ENCODE measurements at places on chromosomes 4 and X.

GRCh38 chr4:111821342-111821741, 323.9 kb upstream of the FAM241A start:
- DNase-seq: no peak

DNA sequence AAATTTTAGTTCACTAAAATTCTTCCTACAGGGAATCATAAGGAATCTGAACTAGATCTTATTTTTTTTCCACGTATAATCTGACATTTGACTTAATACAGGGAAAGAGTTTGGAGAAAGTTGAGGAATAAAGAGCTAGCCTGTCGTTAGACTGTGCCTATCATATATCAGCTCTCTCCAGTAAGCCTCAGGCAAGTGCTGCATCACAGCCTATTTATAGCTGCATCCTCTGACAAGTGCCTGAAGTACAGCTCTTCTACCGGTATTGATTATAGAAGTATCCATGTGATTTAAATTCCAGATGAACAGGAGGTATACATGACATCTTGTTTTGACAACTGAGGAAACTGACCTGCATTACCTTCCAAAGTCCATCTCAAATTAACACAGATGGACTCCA, 248.9 kb downstream of the TLL1 start:
- DNase-seq: no peak

DNA sequence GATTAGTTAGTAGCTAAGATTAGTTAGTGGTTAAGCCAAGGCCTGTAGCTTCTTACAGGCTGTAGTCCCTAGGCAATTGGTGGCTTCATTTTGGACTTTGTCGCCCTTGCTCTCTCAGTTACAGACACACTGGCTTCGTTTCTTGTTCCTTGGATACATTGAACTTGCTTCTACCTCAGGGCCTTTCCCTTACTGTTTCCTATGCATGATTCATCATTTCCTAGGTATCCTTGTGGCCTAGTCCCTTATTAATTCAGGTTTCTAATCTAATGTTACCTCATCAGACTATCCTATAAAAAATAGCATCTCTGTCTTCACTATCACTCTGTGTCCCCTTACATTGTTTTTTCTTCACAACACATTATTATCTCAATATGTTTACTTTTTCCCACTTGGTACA, 45.5 kb upstream of the LCORL start:
- no peak for DNase-seq

DNA sequence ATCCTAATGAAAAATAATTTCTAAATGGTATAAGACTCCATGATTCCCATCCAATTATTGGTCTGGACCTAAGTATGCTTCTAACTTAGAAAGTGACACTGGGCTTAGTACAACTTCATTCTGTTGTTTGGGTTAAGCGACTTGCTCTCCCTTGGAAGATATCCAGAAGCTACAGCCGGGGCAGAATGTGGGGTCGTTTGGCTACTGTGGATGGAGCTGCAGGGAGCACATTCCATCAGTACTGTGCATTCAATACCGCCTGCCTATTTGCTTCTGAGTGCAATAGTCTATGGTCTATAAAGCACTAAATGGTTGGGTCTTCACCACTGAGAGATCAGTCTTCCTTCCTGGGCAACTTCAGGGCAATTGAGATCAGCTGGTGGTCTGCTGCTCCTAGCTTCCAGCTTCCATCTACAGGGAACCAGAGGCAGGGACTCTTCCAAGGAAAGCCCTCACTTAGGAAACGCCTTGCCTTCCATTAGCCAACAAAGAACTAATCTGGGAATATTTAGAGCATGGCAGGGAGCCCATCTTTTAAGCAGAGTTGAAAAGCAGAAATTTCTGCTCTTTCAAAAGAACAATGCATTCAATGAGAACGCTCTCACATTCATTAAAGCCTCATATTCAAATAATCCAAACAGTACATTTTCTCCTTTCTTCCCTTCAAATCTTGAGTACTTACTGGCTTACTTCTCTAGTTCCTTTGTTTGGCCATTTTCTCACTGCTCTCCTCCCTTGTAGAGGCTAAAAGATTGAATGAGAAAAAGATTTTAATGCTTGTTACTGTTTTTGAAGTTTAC, 1049.9 kb upstream of the TENM3 start:
- DNase-seq: no peak

GRCh38 chr4:87232216-87232615, 11.8 kb upstream of the KLHL8 start:
- no peak for DNase-seq

- no peak for DNase-seq
Observed at GRCh38 chr4:142336251-142336934, 509.7 kb downstream of the INPP4B start.

- DNase-seq: no peak
Observed at GRCh38 chr4:14862891-14863290, 139.4 kb upstream of the CPEB2 start.

DNA sequence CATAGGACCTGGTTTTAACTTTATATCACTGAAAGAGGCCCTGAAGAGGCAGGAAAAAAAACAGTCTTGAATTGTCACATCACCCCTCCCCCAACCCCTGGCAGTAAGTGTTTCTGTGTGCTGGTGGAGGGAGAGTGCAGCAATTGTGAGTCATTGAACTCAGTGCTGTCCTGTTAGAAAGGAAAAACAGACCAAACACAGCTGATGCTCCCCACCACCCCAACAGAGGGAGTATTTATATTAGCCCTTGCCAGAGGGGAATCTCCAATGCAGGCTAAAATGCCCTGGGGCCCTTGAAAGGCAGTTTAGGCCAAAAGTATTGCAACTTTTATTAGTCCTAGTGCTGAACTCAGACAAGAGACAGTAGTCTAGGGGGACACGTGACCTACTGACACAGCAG, 197.8 kb upstream of the AGTR2 start:
- no peak for DNase-seq

GRCh38 chr4:79917246-79917645, 155.8 kb downstream of the ANTXR2 start:
- DNase-seq: peak; percentile 49

GRCh38 chrX:44162964-44163475, 180.5 kb downstream of the EFHC2 start:
- DNase-seq: no peak

- DNase-seq: no peak
Observed at GRCh38 chrX:130669233-130669632, 233.8 kb downstream of the ENOX2 start.

- peak; percentile 29 for DNase-seq
Observed at GRCh38 chr4:56468097-56468422, 643 bp downstream of the SRP72 start.

DNA sequence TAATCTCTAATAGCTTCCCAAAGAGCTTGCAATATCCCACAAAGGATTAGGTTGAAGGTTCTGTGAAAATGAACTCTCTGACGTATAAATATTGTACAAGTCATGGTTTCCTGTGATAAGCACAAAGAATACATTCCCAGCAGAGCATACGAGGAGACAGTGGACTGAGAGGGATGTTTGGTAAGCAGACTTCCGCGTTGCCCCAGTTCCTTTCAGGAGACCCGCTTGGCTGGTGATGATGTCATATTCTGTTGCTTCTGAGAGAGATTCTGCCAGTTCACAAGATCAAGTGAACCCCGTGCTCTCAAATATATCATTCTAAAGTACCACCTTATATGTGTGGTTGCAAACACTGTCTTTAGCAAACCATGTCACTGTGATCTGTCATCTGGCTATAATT, 323.9 kb upstream of the CASK start:
- no peak for DNase-seq

DNA sequence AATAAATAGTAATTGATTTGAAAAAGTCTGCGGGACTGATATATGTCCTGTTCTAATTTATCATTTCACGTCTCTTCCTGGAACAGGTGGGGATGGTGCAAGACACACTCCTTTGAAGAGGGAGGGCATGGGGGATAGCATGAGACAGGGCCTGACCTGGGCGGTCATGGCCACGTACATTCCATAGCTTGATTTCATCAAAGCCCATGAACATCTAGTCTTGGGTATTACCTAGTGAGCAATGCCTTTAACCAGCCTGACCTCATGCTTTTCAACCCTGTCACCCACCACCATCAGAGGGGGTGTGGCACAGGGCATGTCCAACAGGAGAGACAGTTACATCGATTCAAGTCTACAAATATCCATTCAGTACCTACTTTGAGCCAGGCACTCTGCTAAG, 52.3 kb upstream of the HOPX start:
- no peak for DNase-seq

DNA sequence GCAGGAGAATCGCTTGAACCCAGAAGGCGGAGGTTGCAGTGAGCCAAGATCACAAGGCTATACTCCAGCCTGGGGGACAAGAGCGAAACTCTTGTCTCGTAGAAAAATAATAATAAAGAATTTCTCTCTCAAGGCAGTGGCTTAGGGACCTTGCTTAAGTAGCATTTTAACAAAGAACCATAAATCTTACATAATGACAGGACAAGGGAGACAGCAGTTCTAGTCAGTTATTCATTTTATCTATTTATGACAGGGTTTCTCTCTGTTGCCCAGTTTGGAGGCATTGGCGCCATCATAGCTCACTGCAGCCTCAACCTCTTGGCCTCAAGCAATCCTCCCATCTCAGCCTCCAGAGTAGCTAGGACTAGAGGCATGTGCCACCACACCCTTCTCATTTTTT, 31.9 kb upstream of the NOCT start:
- DNase-seq: no peak

DNA sequence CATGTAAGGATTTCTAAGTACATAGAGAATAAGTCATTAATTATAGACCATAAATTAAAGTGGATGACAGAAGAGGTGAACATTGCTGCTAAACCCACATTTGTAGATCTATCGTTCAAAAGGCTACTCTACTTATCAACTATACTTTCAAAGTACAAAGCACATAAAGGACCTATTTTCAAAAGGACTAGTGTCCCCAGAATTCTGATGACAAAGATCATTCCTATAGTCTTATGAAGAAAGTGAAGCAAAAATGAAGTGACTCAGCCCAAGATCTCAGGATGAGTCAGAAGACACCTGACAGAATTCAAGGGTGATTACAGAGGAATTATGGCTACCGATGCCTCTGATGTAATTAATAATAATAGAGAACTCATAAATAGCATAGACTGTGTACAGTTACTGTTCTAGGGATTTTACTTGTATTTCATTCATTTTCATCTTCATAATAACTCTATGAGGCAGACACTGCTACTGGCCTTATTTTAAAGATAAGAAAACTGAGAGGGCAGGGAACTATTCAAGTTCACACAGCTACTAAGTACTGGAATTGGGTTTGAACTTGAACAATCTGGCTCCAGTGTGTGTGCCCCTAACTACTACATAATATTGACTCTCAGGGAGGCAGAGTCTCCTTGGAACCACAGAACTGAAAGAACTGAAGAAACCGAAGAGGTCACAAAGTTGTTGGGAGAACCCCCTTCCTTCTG, 17.1 kb downstream of the USP46 start:
- DNase-seq: no peak

GRCh38 chrX:44784241-44784640, 59.6 kb upstream of the DUSP21 start:
- no peak for DNase-seq

- DNase-seq: no peak
Observed at GRCh38 chr4:42492962-42493361, 95.7 kb downstream of the SHISA3 start.

- DNase-seq: no peak
Observed at GRCh38 chr4:81213671-81214070, 1.4 kb downstream of the PRKG2 start.

GRCh38 chr4:18698119-18698883, 676.7 kb upstream of the LCORL start:
- no peak for DNase-seq

DNA sequence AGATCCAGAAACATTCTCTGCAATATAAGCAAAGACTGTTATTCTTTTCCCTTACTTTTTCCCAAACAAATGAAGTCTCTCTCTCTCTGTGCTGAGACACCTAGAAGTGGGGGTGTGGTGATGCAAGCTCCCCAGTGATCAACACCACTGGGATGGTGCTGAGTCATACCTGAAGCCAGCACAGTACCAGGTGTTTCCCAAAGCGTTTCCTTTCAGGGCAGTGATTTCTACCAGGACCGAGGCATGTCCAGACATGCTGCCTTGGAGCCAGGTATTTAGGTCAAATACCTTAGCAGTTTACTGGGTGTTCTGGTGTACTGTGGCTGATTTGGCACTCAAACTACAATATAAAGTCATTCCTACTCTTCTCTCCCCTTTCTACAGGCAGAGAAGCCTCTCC, 726.5 kb downstream of the FAM133A start:
- no peak for DNase-seq

DNA sequence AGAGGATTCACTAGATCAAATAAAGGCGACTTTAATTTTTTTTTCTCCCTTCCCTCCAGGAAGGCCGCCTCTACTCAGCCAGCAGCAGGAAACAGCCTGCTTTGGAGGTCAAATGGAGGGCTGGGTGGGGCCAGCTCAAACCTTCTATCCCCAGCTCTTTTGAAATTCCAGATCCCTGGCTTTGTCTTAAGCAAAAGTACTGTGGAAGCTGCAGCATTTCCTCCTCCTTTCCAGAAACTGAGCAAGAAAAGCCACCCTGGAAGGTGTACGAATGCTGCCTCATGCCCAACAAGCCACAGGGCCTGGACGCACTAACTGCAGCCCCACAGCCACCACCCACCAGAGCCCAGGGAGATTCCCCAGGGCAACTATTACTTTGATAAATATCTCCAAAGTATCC, 55.1 kb upstream of the ZCCHC13 start:
- DNase-seq: no peak

- no peak for DNase-seq
Observed at GRCh38 chrX:105822138-105823091, at the start of gene NRK. NRK (plus strand) TSS chrX:105822539; CDS start chrX:105822846, 307 bp downstream.

GRCh38 chr4:113832803-113833202, 71.3 kb upstream of the CAMK2D start:
- no peak for DNase-seq

- DNase-seq: no peak
Observed at GRCh38 chr4:84235126-84235944, 263.8 kb downstream of the NKX6-1 start.

DNA sequence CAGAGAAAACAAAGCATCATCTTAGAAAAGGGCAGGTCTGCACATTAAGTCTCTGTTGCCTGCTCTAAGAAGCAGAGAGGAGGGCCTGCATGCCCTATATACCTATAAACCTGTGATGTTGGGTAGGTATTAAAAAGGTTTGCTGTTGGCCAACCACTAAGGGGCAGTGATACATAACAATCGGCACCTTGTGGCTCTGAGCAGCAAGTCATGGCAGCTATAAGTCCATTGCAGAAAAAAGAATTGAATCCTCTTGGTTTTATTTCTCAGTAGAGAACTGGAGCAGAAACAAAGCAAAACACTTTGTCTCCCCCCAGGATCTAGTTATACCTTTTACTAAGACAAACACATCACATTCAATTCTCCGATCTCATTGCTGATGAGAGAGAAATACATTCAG, 1364.4 kb downstream of the STIM2 start:
- peak; percentile 74 for DNase-seq

DNA sequence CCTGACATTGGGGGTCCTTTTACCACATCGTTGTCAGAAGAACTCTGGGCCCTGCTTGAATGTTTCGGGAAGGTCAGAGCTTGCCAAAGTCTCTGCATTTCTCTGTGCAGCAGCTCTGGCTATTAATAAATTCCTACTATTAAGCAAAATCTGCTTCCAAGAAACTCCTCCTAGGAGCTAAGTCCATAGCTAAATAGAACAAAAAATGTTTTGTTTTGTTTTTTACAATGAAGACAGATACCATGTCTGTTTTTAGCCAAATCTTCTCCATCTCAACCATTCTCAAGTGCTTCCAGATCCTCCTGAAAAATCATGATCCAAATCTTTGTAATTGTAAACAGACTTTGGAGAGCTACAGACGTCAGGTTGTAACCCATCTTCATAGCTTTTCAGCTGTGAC, 161.6 kb downstream of the SPATA18 start:
- no peak for DNase-seq
